ENCODE measurements at places on chromosomes 2 and 18. TPM values are rescaled to one million over a fixed set of nuclear protein-coding genes. Genes with fewer than 3 reads are reported as not detected.

The CNDP1 gene
- not detected for total RNA-seq

The SDC1 gene
- 2.9 TPM for total RNA-seq

The TMEM247 gene
- total RNA-seq, result not detected

The SIGLEC15 gene
- total RNA-seq, result 0.92 TPM

The ATOH8 gene
- 4.6 TPM for total RNA-seq

The ELAC1 gene
- total RNA-seq, result 9.9 TPM

The NTSR2 gene
- total RNA-seq, result not detected

The FLACC1 gene
- total RNA-seq, result 2.4 TPM

The RSAD2 gene
- total RNA-seq, result 2.2 TPM

- DNase-seq, result no peak
Measured at GRCh38 chr18:47969816-47970215, 39.4 kb upstream of the SMAD2 start.

DNA sequence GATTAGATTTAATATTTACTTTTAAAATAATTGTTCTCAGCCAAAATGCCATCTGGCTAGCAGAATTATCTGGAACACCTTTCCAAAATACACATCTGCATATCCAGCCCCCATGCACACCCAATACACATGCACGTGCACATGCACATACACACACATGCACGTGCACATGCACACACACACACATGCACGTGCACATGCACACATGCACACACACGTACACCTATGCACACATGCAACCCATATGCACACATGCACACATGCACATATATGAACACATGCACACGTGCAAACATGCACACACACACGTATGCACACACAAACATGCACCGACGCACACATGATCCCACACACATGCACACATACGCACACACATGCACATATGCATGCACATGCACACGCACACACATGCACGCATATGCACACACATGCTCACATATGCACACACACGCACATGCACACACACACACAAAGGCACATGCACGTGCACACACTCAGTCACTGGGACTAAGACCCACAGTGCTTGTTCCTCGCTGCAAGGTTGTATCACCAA lies 53.5 kb downstream of the COPS8 start:
- no peak for DNase-seq

DNA sequence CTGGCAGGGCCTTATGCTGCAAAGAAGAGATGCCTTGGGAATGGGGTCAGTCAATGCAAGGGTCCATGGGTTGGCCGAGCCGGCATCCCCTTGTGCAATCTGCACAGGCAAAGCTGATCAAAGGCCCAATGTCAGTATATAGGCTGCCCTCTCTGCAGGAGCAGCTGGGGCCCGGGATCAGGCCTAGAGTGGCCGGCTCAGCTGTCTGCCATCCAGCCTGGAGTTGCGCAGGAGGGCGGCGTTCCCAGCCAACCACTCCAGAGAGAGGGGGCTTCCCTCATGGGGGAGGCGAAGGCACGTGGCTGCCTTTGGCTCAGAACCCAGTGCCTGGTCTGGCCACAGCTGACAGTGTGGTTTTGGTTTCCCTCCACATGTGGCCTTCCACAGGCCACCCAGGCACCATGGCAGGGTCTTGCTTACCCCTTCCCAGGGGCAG lies 3.9 kb downstream of the INPP5D start:
- DNase-seq, result no peak

DNA sequence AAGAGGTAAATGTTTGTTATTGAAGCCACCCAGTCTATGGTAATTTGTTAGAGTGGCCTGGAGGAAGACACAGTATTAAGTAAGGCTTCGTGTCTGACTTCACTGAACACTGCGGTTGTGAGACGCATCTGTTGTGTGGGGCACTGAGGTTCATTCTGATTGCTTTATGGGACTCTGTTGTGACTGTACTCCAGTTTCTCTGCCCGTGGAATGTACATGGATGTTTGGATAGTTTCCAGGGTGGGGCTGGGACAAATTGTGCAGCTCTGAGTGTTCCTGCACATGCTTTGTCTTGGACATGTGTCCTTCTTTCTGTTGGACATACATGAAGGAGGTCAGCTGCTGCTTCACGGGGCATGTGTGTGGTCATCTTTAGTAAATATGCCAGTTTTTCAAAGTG lies 58.6 kb downstream of the ODC1 start:
- DNase-seq, result no peak

DNA sequence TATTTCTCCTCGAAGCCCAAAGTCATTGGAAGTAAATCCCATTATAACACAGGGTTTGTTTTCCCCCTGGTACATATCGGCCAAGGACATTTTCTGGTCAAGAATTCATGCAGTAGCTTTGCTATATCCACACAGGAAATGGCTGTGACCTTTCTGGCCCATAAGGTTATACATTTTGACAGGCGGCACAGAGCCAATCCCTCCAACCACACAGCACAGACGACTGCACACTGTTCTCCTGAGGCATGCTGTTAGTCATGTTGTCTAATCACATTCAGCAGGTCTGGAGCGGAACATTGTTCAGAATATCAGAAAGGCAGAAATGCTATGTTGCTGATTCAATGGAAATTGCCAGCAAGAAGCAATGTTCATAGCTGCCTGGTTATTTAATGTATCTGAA lies 742.3 kb upstream of the SLC8A1 start:
- DNase-seq, result peak; percentile 2

DNA sequence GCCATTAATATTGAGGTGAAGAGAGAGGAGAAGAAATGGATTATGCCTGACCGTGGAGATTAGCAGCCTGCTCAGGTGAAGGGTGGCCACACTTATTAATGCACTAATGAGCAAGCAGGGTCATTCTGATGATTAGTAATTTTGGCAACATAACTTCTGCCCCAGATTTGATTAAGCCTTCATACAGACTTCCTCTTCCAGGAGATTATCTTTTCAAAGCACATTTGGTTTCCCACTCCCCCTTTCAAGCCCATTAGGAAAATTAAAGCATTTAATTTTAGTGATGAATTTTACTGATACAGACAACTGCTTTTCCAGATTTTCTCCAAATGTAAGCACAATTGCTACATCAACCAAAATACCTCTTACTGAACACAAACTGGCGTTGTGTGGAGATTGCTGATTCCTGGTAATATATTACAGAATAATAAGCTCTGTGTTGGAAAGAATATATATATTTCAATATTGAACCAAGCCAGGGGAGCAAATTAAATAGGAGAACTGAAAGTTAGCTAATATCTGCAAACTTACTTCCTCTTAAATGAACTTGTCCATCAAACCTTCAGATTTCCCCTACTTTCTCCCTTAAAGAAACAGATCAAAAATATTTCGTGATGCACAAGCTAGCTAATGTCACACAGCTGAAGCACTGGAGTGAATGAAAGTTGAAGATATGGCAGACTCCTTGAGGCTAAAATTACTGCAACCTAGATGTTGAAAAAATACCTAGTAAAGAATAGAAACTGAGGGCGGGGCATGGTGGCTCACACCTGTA lies 140.8 kb downstream of the FAM210A start:
- DNase-seq, result no peak

GRCh38 chr18:8696749-8697211 lies 8.6 kb upstream of the MTCL1 start:
- DNase-seq, result peak; percentile 71

DNA sequence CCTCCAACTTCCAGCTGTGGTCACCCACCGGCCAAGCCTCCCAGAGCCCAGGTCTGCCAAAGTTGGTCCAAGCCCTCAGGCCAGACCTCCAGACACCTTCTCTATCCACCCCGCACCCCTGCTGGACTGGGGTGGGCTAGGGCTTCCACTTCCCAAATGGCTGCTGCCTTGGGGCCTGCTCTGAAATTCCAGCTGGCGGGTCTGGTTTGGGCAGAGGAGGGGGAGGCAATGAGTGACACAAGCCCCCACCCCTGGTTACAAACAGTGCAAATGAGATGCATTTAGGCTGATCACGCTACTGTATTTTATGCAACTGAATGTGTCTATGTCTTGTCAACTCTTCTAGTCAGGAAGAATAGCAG lies 14.6 kb downstream of the POU3F3 start:
- DNase-seq, result no peak

DNA sequence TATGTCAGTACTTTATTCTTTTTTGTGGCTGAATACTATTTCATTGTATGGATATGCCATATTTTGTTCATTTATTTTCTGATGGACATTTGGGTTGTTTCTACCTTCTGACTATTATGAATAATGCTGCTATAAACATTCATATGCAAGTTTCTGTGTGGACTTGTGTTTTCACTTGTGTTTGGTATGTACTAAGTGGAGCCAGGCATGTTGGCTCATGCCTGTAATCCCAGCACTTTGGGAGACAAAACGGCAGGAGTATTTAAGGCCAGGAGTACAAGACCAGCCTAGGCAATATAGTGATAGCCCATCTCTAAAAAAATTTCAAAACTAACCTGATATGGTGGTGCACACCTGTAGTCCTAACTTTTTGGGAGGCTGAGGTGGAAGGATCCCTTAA lies 23.3 kb downstream of the MARCHF7 start:
- DNase-seq, result no peak

DNA sequence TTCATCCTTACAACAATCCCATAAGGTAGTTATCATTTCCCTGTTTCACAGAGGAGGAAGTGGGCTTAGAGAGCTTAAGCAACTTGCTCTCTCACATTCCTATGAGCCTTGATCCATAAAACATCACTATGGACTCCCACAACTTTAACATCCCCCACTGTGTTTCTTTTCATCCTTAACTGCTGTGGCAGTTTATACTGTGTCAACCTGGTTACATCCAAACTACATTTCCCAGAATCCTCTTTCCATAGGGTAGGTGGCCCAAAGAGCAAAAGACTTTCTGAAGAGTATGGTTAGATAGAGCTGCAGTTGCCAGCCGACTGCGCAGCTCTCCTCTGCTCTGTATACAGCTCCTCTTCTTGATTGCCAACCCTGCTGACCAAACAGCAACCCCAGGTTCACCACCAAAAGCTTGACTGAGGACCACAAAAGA lies 22.5 kb downstream of the MAP3K2 start:
- peak; percentile 43 for DNase-seq

- DNase-seq, result peak; percentile 46
Measured at GRCh38 chr2:24456599-24457556, 34.2 kb upstream of the NCOA1 start.

DNA sequence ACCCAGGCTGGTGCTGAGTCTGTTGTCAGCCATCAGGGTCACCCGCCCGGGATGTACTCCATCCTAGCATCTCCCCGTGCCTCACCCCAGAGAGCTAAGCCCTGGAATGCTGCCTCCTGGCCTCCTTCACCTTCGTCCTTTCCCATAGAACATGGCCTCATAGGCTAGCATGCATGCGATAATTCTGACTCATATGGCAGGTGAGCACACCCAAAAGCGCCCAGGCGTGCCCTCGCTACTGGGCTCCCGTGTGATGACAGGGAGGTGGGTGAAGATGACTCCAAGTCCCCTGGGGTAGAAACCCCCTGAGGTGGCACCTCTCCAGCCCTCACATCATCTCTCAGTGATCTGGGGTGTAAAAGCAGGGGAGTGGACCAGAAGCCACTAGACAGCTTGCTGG lies 7.3 kb downstream of the SPR start:
- DNase-seq, result no peak

DNA sequence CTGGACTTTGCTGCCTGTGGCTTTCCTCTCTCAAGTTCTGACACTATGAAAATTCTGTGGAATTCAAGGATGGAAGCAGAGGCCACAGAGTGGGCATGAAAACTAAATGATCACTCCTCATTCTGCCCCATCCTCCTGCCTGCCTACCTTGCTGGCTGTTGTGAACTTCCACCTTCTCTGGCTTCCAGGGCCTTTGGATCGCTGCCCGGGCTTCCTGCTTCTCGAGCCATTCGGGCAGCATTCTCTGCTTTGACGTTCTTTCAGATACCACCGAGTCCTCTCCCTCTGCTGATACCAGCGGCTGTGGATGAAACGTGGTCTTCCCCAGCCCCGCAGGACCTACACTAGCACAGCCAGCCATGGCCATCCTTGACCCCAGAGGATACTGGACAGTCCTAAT lies 327.7 kb upstream of the SLC14A2 start:
- no peak for DNase-seq

GRCh38 chr2:88165332-88166003 lies 4.7 kb upstream of the THNSL2 start:
- no peak for DNase-seq

DNA sequence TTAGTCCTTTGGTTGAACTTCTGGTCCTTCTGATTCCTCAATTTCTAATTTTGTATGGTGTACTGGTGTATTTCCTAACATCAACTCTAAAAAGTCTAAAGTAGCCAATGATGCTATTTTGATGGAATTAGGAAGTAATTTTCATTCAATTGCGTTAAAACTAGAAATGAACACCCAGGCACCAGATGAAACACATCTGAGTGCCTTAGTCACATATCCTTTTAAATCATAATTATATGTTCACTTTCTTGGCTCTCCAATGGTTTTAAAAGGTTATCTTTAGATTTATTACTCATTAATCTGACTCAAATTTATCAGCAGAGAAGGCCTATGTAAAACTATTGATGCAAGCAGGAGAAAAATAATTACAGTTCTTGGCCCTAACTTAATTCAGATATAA lies 119.7 kb downstream of the GAREM1 start:
- no peak for DNase-seq

DNA sequence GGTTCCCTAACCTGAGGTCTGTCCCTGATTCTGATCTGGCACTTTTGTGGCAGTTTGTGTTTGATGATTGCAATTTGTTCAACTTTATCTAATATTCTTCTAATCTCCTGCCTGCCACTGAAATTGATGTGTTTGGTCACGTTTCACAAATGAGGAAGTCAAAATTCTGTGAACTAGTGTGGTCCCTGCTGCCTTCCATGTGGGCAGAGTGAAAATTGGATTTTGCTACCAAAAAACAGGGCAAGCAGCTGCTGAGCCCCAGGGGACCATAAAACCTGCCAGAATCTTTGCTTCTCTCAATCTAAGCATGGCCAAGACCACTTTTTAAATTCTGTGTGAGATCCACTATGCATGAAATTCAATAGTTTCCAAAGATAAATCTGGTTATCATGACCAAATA lies 195.5 kb upstream of the CYRIA start:
- DNase-seq, result peak; percentile 52

DNA sequence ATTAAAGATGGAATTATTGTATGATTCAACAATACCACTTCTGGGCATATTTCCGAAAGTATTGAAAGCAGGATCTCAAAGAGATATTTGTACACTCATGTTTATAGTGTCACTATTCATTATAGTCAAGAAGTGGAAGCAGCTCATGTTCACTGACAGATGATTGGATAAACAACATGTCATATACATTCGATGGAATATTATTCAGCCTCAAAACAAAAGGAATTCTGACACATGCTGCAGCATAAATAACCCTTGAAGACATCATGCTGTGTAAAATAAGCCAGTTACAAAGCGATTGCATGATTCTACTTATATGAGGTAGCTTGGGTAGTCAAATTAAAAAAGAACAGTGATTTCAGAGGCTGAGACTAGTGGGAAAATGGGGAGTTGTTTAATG lies 39.3 kb upstream of the PROKR1 start:
- peak; percentile 42 for DNase-seq

- no peak for DNase-seq
Measured at GRCh38 chr2:106516864-106517263, 29.7 kb downstream of the CD8B2 start.

- DNase-seq, result peak; percentile 13
Measured at GRCh38 chr2:175468431-175469098, 287.1 kb upstream of the ATP5MC3 start.

All from A673 (cell line).